Head of caudate nucleus (tissue), 42 donors: ENCODE measurements at places on chromosomes 13 and 19.
A peak's percentile ranks its signal among the peaks of the same experiment; 100 is the strongest.

- DNase-seq = no peak
Measured at GRCh38 chr19:32465176-32465575, 59.6 kb downstream of the DPY19L3 start.

- no peak for DNase-seq
Measured at GRCh38 chr13:94329754-94330551, 149.5 kb downstream of the DCT start.

DNA sequence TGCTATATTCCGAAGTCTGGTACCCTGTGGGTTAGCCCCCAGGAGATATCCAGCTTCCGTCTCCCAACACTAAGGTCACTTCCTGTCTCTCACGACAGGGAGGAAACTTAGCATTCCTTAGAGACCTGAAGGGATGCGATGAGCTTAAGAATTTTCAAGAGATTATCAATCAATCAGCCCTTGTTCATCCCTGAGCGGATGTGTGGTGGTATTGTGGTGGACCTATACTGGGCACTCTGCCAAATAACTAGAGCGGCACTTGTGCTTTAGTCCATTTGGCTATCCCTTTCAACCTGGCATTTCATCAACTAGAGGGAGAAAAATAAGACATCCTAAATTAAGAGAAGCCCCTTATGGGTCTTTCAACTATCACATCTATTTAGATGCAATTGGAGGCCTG, 30.9 kb upstream of the ZNF562 start:
- DNase-seq = no peak

GRCh38 chr13:29716493-29716892, 121.0 kb upstream of the SLC7A1 start:
- no peak for DNase-seq

GRCh38 chr19:55321466-55322137, 3.5 kb downstream of the TMEM150B start:
- no peak for DNase-seq

- no peak for DNase-seq
Measured at GRCh38 chr19:47176071-47176626, 45.5 kb downstream of the SAE1 start.

DNA sequence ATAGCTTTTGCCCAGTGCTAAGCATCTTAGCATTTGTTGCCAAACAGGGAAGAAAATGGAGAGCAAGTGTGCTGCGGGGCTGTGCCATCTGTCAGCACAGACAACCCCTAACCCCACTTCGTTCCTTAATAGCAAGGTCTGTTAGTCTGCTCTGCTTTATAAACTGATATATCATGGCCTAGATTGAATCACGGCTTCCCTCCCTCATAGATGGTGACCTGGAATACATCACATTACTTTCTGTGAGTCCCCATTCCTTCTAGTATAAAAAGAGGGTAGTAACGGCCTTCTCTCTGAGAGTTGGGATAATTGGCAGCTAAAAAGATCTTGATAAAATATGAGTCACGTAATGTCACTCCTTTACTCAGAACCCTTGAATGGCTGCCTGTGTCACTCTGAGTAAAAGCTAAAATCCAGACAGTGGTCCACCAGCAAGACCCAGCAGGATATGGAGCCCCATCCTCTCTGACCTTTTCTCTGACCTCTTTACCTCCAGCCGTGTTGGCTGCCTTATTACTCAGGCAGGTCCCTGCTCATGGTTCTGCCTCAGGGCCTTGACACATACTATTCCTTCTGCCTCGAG, 151.7 kb downstream of the DLEU7 start:
- DNase-seq = no peak

GRCh38 chr19:44111910-44112463, 1.2 kb upstream of the ZNF225 start:
- DNase-seq = peak; percentile 48

DNA sequence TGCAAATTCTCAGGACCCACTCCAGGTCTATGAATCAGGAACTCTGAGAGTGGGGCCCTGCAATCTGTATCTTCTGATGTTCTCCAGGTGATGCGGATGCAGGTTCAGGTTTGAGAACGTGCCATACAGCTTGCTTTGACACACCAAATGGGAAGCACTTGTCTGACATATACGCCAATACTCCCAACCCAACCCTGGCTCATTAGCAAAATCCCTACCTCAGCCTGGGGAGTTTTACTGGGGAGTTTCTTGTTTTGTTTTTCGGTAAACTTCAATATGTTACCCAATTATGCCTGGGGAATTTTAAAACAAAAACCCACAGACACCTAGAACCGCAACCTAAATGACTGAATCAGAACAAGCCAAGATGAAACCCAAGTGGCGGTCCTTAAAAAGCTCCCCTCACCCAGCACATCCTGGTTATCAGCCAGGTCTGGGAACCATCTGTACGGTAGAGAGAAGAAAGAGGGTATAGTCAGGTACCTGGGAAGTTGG, 41.2 kb downstream of the ABCC4 start:
- no peak for DNase-seq

GRCh38 chr19:17209126-17210036, 5.8 kb upstream of the USE1 start:
- DNase-seq = no peak

DNA sequence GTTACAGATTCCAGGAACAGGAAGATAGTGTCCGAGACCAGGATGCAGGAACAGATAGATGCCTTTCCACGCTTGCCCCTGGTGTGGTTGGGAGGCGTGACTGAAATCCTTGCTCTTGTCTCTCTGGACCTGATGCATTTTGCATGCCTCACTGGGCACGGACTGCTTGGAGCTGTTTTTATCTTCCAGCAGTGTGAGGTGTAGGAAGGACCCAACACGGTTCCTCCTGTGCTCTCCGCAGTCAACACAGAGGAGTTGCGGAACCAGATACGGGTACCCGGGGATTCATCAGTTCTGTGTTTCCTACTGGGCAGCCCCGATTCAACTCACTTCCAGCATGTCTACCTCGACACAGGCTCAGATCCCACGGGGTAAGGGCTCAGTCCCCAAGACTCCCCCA, 6.5 kb downstream of the DOT1L start:
- no peak for DNase-seq

- DNase-seq = no peak
Measured at GRCh38 chr13:30024125-30024865, 173.9 kb upstream of the UBL3 start.

DNA sequence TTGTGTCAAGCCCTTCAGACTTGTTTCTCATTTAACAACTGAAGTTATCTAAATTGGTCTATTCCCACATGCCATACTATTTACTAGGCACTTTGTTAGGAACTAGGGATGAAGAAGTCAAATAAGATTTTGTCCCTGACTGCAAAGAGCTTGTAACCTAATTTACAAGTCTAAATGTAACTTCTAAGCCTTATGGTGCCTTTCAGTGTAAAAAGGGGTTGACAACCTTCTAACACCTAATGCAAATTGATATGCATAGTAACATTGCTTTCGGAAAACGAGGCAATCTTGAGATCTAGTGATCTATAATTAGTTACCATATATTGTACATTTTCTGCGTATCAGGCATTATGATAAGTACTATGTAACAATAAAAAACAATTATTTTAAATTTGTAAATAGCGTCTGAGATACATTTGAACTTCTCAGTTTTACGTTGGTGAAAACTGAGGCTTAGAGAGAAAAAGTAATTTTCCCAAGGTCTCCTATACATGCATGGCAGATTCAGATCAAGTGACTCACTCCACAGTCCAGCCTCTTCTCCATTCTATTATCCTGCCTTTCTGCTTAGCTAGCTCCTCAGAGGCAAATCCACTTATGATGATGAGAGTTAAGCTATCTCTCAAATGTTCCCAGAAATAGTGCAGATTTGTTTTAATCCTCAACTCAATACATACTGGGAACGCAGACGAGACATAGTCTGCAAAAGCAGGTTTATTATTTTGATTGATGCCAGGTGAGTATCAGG, 764.9 kb upstream of the SLITRK5 start:
- no peak for DNase-seq

- no peak for DNase-seq
Measured at GRCh38 chr13:109787135-109787954, 962 bp upstream of the IRS2 start.

- DNase-seq = no peak
Measured at GRCh38 chr13:80840316-80840976, 499.5 kb upstream of the SPRY2 start.

GRCh38 chr13:46580362-46580839, 27.4 kb downstream of the LRCH1 start:
- DNase-seq = no peak

- DNase-seq = no peak
Measured at GRCh38 chr13:25111585-25111956, 15.6 kb downstream of the PABPC3 start.

GRCh38 chr19:35714601-35715354, 3.0 kb upstream of the KMT2B start:
- DNase-seq = no peak

- DNase-seq = no peak
Measured at GRCh38 chr13:51495316-51495715, 42.5 kb upstream of the INTS6 start.

DNA sequence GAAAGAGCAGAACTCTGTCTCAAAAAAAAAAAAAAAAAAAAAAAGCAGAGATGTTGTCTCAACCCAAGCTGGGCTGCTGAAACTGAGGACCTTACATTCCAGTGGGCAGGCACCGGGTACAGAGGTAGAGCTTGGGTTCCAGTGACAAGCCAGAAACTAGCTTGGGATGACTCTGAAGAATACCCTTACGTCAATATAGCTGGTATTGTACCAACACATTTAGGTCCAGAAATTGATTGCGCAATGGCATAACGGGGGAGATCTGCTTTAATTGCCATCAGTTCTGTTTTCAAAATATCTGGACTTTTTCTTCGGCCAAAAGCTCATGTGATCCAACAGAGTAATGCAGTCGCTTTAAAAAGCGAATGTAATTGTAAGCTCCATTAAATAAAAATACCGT, 103.1 kb upstream of the UBL3 start:
- no peak for DNase-seq

- DNase-seq = peak; percentile 93
Measured at GRCh38 chr13:77584106-77584505, 48.6 kb downstream of the SCEL start.

DNA sequence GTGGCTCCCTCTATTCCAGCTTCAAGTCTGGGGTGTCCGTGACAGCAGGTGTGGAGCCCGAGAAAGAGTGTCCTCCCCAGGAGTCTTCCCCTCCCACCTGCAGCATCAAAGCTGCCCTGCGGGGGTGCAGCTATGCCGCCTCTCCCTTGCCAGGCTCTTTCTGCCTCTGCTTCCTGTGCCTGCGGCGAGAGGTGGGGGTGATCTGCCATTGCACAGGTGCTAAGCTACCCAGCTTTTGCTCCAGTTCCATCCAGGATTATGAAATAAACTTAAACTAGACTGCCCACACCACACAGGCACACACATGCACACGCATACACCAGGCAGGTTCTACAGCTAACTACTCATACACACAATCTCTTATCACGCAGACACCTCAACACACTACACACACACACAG, 104.7 kb upstream of the CLDN10 start:
- DNase-seq = peak; percentile 37

DNA sequence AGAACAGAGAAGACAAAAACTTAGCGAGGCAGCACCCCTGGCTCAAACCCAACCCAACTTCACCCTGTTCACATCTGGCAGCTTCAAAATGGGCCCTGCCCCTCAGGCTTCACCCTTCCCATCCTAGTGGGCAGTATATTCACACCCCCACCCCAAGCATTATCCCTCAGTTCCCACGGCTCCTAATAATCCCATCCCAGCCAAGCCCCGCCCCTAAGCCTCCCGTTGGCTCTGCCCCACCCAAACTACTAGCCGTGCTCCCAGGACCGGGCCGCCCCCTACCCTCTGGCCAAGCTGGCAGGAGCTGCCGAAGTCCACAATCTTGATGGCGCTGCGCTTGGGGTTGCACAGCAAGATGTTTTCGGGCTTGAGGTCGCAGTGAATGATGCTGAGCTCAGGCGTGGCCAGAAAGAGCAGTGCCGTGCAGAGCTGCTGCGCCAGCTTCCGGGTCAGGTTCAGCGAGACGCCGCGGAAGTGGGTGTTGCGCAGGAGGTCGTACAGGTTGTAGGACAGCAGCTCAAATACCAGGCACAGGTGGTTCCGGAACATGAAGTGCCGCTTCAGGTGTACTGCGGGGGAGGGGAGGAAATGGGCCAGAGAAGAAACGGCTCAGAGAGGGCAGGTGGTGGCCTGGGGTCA, 5.8 kb downstream of the DYRK1B start:
- DNase-seq = no peak

DNA sequence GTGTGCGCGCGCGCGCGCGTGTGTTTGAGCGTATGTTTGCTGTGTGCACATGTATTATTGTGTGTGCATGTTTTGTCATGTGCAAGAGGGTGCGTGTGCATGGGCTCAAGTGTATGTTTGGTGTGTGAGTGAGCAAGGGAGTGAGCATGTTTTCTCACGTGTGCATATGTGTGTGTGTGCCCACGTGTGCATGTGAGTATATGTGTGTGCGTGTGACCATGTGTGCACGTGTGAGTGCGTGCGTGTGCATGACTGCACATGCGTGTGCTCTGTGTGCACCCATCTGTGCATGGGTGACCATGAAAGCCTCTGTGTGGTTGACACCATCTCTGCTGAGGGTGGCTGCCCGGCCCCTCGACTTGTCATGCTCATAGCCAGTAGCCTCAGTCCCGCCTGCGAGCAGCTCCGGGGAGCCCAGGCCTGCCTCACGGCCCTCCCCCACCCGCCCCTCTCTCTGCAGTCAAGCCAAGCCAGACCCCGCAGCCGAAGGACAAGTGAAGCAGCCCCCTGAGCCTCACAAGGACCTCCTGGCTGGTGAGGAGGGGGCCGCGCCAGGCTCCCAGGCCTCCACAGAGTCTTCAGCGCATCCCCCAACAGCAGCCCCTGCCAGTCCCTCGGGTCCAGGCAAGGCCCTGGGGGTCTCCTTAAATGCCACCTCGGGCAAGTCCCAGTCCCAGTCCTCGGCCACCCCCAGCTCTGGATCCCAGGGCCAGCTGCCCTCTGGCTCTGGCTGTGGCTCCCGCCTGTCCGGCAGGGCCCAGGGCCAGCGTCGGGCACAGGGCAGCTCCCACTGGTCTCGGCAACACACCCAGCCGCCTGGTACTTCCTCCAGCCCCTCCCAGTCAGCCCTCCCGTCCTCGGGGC, 6.0 kb downstream of the REEP6 start:
- DNase-seq = no peak

DNA sequence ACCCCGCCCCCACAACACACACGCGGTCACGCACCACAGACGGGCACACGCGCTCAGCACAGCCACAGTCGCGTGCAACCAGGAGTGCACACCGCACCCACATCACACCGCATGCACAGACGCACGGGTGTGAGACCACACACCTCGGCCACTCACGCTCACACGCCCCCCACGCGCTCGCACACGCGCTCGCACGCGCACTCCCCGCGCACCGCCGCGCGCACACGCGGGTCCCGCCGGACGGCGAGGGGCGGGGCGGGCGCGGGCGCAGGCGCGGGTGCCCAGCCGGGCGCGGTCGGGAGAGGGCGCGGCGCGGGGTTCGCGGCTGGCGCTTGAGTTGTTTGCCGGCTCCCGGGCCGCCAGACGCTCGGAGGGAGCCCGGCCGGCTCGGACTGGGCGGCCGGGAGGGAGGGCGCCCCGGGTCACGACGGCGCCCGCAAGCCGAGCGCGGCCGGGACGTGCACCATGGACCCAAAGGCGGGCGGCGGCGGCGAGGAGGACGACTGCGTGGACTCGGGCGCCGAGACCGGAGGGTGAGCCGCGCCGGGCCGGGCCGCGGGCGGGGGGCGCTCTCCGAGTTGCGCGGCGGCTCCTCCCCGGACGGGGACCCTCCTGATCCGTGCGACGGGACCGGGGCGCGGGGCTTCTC, at the start of gene FAM124A:
TSS of gene FAM124A (plus strand) at position 362 of the 649 bp plus-strand sequence. CDS start at position 466, 104 bp downstream.
- DNase-seq = peak; percentile 87

GRCh38 chr19:4369109-4369887, 25.9 kb downstream of the MPND start:
- DNase-seq = no peak
